GF-D8 (cell line): ENCODE measurements at places on chromosomes 3 and 15.

DNA sequence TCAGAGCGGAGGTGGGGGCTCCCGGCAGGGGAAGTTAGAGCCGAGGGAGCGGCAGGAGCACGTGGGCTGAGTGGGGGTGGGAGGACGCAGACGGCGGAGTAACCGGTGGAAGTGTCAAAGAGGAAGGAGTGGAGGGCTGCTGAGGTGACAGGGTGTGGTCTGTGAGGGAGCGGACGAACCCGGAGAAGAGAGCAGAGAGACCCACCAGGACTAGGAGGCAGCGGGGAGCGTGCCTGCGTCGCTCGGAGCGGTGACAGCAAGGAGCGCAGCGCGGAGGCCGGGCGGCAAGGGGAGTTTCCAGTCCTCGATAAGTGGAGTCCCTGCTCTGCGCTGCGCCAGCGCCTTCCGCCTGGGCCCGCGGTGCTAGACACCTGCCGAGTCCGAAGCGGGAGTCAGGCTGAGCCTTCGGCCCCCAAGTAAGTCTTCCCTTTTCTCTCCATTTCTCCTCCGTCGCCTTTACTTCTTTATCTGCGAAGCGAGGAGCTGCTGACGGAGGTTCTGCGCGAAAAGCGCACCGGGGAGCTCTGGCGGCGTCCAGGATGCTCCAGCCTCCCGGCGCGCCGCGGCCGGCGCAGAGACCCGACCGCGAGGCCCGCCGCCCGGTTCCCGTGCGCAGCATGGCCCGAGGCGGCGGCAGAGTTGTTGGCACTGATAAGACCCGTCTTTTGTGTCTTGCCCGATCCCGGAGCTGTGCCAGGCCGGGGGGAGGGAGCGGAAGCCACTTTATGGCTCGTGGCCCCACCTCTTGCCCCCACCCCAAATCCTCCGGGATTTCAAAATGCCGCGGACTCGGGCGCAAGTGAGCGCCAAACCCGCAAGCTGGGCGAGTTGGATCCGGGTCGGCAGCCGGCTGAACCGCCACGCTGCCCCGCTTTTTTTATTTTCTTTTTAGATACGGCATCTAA, 533.0 kb upstream of the SEMA6D start:
- no peak for DNase-seq

DNA sequence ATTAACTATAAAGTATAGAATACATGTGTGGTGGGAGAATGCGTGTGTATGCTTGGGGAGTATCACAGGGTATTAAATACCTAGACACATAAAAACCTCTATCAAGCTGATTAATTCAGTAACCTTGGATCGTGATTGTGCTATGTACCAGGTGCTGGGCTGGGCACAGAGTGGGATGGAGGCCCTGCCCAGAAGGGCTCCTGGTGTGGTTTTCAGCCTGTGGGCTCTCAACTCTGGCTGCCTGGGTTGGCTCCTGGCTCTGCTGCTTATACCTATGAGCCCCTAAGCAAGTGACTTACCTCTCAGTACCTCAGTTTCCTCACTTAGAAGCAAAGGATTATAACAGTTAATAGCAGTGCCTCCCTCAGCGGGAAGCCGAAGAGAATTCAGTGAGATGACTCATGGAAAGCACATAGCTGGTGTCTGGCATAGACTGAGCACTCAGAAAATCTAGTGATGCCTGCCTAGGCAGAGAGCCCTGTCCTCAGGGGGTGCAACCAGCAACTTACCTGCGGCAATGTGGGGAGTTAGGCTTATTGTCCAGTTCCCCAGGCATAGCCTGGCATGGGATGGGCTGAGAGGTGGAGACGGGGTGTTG, 90.6 kb upstream of the MYZAP start:
- DNase-seq: no peak

DNA sequence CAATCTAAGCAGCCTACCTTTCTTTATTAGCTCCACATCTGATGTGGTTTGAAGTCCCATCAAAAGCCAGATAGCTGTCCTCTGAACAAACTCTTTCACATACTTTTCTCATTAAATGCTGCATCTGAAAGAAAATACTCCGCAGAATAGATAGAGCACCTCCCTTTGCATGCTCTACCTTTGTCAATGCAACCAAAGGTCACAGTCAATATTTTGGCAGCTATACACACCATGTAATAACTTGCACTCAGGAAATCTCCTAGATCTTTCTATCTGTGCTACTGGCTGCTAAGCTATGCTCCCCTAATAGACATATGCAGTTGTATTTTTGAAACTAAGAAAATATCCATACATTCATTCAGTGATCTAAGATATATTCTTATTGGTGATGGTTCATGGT, 204.8 kb upstream of the ARRDC4 start:
- no peak for DNase-seq

GRCh38 chr15:91099616-91099994, 452 bp upstream of the SV2B start:
- no peak for DNase-seq

DNA sequence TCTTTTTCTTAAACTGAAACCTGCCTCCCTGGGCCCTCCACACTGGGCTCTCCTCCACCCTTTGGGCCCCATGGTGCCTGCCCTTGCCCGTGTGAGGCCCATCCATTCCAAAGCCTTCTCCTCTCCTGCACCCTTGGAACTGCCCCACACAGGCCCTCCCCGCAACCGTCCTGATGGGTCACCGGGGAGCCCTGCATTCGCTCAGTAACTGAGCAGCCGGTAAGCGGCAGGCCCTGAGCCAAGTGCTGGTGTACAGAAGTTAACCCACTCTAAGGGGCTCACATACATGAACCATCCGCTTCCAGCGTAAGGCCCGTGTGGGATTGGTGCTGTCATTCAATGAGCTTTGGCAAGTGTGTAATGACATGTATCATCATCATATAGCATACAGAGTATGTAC, 5.4 kb upstream of the LRRC15 start:
- DNase-seq: no peak

DNA sequence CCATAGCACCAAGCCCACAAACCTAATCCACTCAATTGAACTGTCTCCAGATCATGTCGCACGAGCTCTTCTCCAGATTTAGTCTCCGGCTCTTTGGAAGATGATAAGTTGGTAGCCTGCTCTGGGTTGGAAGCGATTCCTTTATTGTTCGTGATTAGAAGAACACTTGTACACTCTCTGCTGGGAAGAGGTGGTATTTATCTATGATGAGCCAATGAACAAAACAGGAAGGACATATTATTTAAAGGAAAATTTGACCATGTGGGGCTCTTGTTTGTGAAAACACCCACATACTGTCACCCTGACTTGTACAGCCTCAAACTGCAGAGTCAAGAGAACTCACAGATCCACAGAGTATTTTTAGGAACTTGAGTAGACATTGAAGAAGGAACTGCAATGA, 54.4 kb downstream of the MYZAP start:
- DNase-seq: no peak

DNA sequence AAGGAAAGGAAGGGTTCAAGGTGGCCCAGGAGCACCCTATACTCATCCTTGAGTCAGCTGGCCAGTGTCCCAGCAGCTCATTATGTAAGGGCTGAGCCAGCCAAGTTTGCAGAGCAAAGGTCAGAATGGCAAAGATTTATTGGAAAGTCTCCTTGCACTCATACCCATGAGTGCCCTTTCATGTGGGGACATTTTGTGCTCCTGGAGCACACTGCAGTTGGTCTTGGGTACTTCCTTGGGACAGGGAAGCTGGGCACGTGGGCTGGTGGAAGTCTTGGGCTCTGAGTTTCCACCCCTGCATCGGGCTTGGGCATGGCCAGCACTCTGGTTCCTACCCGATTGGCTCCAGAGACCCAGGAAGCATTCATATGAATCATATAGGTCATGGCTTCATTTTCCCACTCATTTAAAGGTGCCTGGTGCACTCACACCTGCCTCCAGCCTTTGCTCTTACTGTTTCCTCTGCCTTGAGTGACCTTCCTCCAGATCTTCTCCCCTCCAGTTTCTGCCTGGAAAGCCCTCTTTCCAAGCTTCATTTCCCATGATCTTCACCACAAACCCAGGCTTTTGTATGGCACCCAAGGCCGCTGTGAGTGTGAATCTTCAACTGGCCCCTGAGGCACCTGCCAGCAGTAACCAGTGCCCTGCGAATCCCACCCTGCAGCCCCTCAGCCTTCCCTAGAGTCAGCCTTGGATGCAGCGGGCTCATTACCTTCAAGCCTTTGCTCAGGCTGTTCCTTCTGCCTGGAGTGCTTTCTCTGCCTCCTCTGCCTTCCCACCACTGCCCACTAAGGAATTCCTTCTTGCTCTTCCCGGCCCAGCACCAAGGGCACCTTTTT, 10.5 kb upstream of the PRKCD start:
- no peak for DNase-seq

GRCh38 chr3:149763565-149764195, 11.4 kb upstream of the COMMD2 start:
- no peak for DNase-seq

DNA sequence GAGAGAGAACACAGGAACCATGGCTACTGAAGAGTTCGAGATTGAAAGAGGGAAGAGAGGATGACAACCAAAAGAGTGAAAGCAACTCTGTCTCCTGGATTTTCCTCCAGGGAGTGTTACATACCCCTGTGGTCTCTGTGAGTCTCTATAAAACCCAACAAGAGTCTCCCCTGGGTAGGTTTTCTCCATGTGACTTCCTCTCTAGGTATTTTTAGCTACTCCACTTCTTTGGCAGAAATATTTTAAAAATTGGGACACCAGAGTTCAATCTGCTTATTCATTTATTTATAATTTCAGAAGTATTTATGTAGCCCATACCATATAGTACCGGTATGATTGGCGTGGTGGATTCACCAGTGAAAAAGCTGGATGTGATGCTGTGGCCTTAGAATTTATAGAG, 671.7 kb upstream of the NR2F2 start:
- no peak for DNase-seq

DNA sequence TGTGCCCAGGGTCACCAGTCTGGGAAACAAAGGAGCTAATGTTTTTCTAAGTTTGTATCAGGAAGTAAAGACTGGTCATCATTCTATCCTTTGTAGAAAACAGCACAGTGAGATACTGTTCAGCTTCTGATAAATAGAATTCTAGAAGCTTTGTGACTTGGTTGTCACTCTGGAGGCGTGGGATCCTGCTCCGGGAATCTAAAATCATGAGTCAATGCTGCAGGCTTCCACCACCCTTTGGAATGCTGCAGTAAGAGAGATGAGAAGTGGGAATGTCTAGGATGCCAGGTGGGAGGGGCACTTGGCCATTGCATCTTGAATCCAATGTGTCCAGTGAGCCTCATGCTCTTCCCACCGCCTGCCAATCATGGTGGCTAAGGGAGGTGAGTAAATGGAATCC, 40.9 kb downstream of the SAMMSON start:
- no peak for DNase-seq

- no peak for DNase-seq
Observed at GRCh38 chr3:193842029-193842798, 249.2 kb downstream of the OPA1 start.

GRCh38 chr3:187618722-187619121, 51.5 kb downstream of the SST start:
- no peak for DNase-seq

DNA sequence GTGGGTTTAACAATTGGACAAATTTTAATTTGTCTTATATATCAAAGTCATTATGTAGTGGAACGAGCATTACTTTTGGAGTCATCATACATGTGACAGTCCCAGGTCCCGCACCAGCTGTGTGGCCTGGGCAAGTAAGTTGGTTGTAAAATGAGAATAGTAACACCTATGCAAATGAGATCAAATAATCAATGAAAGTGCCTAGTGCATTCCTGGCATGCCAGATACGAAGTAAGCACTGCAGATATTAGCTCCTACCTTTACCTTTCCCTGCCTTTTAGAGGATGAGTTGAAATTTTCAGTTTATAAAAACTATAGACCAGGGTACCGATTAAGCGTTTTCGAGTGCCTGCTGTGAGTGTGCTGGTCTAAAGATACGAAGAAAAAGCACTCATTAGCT, 134.1 kb downstream of the LRIG1 start:
- DNase-seq: no peak

DNA sequence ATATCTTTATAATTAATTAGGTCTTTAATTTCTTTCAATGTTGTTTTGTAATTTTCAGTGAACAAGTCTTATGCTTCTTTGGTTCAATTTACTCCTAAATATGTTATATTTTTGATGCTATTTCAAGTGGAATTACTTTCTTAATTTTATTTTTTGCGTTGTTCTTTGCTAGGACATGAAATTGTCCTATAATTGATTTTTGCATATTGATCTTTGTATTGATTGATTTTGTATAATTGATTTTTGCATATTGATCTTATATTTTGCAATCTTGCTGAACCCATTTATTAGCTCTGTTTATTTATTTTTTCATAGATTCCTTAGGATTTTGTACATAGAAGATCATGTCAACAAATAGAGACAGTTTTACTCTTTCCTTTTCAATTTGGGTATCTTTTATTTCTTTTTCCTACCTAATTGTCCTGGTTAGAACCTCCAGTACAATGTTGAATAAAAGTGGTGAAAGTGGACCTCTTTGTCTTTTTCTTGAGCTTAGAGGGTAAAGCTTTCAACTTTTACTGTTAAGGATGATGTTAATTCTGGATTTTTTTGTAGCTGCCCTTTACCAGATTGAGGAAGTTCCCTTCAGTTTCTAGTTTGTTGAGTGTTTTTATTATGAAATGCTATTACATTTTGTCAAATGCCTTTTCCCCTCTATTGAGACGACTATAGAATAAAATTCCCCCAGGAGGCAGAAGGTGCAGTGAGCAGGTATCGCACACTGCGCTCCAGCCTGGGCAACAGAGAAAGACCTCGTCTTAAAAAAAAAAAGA, 36.8 kb upstream of the CCDC50 start:
- DNase-seq: no peak

GRCh38 chr3:46908294-46908985, 30.9 kb downstream of the PTH1R start:
- no peak for DNase-seq

- DNase-seq: no peak
Observed at GRCh38 chr3:20110826-20111225, 70.6 kb downstream of the KAT2B start.

- DNase-seq: no peak
Observed at GRCh38 chr15:27679731-27680471, 419.2 kb downstream of the OCA2 start.

DNA sequence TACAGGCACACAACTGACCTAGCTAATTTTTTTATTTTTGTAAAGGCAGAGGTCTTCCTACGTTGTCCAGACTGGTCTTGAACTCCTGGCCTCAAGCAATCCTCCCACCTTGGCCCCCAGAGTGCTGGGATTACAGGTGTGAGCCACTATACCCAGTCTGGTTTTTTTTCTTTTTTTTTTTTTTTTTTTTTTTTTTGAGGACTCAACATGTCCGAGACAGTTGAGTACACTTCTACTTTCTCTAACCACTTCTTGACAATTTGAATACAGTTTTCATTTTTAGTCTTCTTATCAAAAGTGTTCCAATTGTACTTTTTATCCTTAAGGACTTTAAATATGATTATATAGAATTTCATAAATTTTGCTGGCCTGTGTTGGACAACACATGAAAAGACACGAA, 7.4 kb upstream of the GSK3B start:
- no peak for DNase-seq

GRCh38 chr15:71218272-71218805, 103.1 kb downstream of the THSD4 start:
- DNase-seq: no peak

GRCh38 chr15:33031324-33031821, 163.1 kb downstream of the FMN1 start:
- DNase-seq: no peak

- no peak for DNase-seq
Observed at GRCh38 chr15:62164014-62164395, 1.1 kb downstream of the C2CD4B start.
